T-cell (primary cell): ENCODE measurements at places on chromosomes 3 and 15.

DNA sequence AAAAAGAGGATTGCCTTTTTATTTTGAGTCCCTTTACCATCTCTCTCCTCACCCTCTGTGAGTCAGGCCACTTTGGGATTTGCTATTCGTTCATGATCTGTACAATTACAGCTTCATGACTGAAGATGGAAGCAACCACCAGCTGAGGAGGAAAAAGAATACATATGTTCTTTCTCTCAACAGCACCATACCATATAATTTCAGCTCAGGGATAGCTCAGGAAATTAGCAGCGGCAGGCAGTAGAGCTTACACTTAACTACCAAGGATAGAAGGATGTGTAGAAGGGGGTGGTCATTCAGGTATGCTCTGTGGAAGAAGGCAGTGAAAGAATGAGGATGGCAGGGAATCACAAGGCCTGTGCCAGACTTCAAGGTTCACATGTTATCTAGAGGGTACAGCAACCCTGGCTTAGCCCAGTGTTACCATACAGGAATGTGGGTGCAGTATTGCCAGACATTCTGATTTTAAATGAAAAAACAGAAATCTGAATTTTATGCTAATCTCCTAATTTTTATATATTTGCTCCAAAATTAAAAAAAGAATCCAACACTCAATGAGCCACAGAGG, 17.9 kb downstream of the PLS1 start:
- no peak for DNase-seq

DNA sequence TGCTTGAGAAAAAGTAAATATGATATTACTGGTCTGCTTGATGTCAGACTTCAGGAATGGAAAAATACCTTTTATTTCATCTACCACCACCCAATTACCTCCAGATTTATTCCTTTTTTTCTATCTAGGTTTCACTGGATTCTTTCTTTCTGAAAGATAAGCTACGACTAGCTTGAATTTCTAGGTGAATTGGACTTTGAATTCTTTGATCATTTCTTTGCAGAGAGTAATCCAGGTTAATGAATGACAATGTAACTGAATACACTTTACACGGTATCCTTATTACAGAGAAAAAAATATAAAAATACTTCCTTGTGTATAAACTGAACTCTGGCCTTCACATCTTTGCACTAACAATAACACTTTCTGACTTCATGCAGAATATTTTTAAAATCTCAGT, 59.5 kb upstream of the TRPC1 start:
- no peak for DNase-seq

DNA sequence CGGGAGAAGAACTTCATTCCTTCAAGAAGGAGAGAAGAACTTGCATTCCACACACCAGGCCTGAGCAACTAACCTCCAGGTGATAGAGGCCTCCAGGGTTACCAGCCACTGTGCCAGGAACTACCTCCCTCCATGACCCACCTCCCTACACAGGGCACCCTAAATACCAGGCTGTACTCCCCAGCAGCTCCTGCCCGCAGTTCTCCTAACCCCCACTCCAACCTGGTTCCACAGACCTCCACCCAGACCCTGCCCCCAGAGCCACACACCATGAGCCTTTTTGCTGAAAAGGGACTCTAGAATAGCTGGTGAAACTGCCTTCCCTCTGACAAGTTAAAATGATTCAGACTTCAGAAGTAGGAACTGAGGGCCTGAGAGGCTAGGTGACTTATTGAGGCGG, 8.2 kb downstream of the IGDCC3 start:
- DNase-seq: no peak

- no peak for DNase-seq
These were observed 9.2 kb downstream of the CP start for GRCh38 chr3:149212386-149212785.

GRCh38 chr15:88036154-88036839, 220.2 kb downstream of the NTRK3 start:
- no peak for DNase-seq
